ENCODE measurements at places on chromosomes 1 and 21.
A peak's percentile ranks its signal among the peaks of the same experiment; 100 is the strongest.

DNA sequence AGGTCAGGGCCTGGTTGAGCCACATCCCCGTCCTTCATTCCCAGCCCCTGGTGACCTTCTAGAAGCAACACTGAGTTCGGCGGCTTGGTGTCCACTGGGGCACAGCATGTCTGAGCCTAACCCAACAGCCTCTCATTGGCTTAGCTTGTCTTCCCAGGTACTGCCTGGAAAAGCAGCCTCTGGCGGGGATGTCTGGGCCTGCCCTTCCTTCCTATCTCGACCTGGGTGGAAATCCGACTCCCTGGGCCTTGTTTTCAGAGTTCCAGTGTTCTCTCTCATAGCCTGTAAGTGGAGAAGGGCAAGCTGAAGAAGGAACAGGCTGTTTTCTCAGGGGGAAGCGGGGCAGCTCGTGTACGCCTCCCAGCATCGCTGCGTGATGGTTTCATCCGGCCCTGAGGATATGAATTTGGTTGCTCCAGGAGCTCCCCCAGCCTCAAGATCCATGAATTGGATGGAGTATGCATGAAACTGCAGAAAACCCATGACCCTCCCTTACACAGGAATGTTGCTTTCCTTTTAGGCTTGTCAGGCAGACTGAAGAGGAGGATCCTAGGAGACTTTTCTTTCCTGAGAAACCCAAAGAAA, 116.5 kb upstream of the IRF2BP2 start:
- no peak for DNase-seq

DNA sequence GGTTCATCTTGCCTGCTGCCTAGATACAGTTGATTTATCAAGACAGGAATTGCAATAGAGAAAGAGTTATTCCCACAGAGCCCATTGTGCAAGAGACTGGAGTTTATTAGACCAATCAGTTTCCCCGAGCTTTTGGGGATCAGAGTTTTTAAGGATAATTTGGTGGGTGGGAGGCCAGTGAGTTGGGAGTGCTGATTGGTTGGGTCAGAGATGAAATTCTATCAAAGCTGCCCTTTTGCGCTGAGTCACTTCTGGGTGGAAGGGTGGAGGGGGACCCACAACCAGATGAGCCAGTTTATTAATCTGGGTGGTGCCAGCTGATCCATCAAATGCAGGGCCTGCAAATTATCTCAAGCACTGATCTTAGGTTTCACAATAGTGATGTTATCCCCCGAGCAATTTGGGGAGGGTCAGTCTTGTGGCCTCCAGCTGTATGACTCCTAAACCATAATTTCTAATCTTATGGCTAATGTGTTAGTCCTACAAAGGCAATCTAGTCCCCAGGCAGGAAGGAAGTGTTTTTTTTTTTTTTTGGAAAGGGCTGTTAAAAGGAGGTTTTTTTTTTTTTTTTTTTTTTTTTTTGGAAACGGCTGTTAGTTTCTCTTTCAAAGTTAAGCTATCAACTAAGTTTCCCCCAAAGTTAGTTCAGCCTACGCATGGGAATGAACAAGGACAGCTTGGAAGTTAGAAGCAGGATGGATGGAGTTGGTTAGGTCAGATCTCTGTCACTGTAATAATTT, 7.4 kb downstream of the SLC16A4 start:
- no peak for DNase-seq

GRCh38 chr1:167106119-167106461, 12.2 kb downstream of the STYXL2 start:
- DNase-seq, result no peak

DNA sequence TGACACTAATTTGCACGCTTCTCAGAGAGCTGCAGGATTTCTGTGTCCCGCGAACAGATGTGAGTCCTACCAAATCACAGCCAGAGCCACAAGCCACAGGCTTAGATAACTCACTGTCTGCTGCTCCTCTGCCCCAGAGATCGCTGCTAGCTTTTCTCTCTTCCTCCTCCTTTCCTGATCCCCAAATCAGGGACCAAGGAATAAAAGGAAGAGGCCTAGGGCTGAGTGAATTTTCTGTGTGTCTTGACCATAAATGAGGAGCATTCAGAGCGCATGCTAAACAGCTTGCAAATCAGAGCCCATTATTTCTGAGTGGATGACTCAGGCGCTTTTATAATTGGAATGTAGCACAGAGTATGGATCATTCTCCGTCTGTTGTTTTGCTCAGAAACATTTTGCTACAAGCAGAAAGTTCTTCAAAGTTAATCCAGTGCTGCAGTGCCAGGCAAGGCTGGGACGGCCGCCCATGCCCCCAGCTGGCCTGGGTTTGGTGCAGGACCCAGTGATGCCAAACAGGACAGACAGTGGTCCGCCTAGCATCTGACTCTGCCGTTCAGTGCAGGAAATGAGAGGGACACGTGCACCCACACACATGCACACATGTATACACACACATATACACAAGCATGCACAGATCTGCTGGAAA, 38.2 kb downstream of the KCNAB2 start:
- peak; percentile 60 for DNase-seq

DNA sequence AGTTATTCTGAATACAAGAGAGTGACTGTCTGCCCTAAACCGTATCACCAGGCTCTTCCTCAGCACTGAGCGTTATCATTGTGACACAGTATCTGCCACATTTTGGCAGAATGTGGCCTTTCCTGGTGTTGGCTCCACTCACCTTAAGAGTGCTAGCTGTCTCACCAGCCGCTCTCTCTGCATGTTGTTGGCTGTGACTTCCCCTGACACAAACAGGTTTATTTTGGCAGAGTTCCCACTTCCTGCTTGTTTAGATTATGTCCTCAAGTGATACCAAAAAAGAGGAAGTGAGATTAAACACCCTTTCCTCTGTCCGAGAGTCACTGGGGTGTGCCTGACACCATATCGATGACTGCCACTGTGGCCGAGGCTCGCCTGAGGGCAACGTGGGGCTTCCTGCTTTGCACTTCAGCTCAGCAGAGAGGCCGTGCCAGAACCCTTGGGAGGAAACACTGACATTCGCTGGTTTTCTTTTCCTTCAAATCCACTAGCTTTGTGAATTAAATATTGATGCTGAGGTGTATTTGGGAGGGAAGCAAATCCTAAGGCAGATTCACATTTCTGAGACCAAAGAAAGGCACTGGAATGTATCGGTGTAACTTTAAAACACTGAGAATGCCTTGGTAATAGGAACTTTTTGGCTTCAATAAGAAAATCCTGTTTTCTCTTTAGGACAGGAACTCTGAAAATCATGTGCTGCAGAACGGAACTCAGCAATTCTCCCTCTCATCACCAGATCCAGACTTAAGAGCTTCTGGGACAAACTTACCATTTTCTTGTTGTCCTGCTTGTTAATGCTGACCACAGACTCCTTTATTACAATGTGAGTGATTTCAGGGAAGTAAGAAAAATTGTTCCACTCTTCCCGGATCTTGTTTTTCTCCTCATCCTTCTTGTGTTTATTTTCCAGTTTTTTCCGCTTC, 102.1 kb downstream of the JAK1 start:
- no peak for DNase-seq

DNA sequence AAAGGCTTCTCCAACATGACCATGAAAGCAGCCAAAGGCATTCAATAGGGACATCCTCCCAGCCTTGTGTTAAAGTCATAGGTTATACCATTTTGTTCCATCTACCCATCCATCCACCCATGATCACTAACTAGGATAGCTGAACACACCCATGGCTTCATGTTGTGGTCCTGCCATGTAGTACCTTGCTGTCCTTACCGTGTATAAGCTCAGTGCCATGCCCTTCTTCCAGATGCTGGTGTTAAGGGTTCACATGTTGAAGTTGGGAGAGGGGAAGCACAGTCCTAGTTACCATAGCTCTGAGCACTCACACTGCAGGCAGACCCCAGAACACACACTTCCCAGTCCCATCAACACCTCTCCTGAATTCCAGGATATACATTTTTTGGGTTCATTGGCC, 51.5 kb downstream of the ATP5PO start:
- no peak for DNase-seq

- peak; percentile 70 for DNase-seq
These were observed 166.9 kb downstream of the TOMM20 start for GRCh38 chr1:234961456-234962339.

- DNase-seq, result no peak
These were observed 10.4 kb downstream of the SKI start for GRCh38 chr1:2238361-2239012.

DNA sequence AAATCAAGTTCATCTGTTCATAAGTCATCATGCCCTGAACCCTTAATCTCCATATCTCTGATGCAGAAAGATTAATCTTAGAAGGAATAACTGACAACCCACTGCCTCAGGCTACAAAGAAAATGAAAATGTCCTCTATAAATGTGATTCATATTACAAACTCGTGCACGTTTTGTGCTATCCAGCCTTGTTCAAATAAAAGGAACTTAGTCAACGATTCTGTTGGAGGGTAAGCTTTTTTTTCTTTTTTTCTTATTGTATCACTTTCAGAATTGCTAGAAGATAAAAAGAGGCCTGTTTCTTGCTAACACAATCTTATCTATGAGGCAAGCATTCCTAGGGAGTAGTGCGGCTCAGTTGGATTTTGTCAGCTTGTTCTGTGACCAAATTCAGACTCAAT, 228.4 kb downstream of the TM2D1 start:
- no peak for DNase-seq

GRCh38 chr21:46452710-46453109, 6.0 kb upstream of the DIP2A start:
- no peak for DNase-seq

GRCh38 chr1:70202173-70202758, 3.1 kb downstream of the LRRC40 start:
- no peak for DNase-seq

- DNase-seq, result peak; percentile 57
These were observed 643 bp downstream of the CFAP298 start for GRCh38 chr21:32611471-32611997.

DNA sequence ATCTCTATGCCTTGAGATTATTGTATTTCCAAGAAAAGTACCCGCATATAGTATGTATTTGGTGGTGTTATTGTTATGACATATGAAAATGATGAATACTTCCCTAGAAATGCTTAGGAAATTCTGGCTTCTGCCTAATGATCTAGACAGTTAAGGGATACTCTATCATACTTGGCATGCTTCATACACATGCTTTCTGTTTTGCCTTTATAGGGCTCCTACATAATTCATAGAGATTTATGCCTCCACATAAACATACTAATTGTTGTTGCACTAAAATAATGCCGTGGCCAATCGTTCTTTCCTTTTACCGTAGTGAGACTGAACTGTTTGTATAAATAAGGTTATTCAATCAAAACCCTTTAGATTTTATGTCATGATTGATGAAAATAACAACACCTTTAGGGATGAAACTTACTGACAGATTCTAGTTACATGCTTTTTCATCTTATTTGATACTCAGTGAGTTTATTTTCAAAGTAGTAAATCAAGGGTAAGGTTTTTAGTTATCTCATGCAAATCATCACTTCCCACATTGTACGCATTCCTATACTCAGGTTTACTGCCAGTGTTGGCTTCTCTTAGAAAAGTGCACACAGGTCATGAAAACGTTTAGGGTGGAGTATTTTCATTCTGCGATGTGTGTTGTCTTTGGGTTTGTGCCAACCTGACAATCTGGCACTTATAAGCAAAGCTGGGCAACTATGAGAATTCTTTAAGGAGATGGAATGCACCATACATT, 40.5 kb upstream of the SCYL3 start:
- no peak for DNase-seq

DNA sequence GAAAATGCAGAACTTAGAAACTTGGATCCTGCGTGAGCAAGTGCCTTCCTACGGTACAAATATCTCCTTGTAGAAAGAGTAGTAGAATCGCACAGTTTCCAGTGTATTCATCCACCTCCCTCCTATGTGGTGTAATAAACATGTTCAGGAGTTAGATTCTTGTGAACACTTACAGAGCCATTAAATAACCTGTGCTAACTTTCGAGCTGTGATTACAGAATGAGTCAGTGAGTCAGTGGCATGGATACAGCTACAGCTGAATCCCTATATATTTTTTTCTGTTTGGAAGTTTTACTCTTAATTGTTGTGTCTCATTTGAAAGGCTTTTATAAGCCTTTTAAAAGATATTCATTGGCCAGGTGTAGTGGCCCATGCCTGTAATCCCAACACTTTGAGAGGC, 148.7 kb downstream of the EDEM3 start:
- DNase-seq, result no peak

GRCh38 chr1:85330711-85331290, 54.4 kb upstream of the BCL10 start:
- peak; percentile 63 for DNase-seq

DNA sequence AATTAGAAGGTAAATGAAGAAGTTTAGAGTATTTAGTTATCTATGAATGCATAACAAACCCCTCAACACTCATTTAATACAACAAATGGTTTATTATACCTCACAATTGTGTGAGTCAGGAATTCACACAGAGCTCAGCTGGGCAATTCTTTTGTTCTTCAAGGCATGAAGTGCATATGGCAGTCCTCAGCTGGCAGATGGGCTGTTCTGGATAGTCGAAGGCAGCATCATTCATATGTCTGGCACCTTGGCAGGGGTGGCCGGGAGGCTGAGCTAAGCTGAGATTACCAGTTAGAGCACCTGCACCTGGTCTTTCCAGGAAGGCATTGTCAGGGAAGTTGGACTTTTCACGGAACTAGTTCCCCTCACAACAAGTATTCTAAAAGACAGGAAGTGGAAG, 286.2 kb upstream of the DUSP10 start:
- no peak for DNase-seq

DNA sequence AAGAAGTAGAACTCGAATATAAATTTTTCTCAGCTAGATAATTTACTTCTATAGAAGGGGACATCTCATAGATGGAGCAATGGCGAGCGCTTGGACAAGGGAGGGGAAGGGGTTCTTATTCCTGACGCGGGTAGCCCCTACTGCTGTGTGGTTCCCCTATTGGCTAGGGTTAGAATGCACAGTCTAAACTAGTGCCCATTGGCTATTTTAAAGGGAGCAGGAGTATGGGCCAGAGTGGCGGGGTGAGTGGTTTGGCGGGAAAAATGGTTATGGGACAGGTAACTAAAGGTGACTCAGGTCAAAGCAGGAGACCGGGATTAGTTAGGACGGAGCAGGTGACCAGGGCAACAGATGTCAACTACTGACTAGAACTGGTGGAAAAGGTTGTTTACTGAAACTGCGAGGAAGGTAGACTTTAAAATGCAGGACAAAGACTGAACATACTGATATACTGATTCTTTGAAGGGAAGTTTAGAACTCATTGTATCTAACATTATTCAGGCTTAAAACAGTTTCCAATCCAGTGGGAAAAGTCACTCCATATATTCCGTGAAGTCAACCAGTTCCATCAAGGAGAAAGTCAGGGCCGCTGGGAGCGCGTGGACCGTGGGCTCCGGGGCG, 940 bp upstream of the ATAD3A start:
- no peak for DNase-seq

GRCh38 chr1:150612014-150612345, 17.4 kb downstream of the ENSA start:
- DNase-seq, result no peak

DNA sequence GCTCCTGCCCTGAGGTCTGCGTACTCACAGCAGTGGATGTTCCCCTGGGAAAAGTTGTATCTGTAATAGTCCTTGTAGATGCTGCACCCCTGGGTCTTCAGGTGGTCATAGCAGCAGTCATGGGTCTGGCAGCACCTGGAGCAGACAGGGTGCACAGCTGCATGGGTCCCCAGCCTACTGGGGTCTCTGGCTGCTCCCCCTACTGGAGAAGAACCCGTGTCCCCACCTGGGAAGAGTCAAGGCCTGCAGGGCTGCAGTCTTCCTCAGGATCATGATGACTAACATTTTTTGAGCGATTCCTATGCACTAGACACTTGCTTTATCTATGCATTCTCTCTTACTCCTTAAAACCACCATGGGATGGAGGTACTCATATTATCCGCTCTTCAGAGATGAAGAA, 3.9 kb downstream of the PLA2G2D start:
- no peak for DNase-seq

GRCh38 chr1:110523011-110523410, 4.0 kb upstream of the KCNA10 start:
- DNase-seq, result peak; percentile 24

All from AG08396 (cell line).